ENCODE measurements at places on chromosomes 6 and 20. TPM values are rescaled to one million over a fixed set of nuclear protein-coding genes. Genes with fewer than 3 reads are reported as not detected.

GRCh38 chr6:9862603-9863167, 552.2 kb downstream of the TFAP2A start:
- H3K27me3 ChIP-seq, result no peaks in the 10 kb centered on the region
- H3K4me3 ChIP-seq, result no peak overlapping the region
- DNase-seq, result no peak
- H3K4me1 ChIP-seq, result no peaks in the 10 kb centered on the region
- H3K27ac ChIP-seq, result no peak overlapping the region
- no peaks in the 10 kb centered on the region for H3K36me3 ChIP-seq

DNA sequence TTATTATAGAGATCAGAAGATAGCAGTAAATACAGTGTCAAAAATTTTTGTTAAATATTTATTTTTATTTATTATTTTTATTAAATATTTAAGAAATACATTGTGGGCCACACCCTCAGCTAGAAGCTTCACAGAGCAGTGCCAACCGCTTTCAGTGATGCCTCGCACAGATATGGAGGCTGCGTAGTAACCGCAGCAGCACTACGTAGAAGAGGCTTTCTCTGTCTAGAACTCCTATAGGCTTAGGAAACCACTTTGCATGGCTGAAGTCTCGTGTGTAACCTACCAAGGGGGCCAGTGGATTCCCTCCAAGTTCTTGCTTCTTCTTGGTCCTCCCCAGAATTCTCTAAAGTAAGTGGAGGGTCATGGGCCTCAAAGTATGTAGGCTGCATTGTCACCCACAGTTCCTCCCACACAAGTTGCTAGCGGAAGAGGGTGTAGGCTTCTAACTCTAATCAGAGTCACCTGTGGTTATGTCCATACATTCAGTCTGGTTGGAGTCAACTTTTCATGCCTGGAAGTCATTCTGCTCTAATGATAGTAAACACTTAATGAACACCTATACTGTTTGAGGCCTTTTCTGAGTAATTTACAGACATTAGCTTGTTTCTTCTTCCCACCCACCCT, 285.6 kb downstream of the CDKAL1 start:
- no peaks in the 10 kb centered on the region for H3K4me1 ChIP-seq
- H3K36me3 ChIP-seq, result 0 out of 3 replicates have a peak, but pooled peaks cover 2% of the 10 kb centered on the region
- H3K27ac ChIP-seq, result no peak overlapping the region
- no peaks in the 10 kb centered on the region for H3K27me3 ChIP-seq
- H3K4me3 ChIP-seq, result no peak overlapping the region

- no peak overlapping the region for H3K27ac ChIP-seq
- H3K27me3 ChIP-seq, result no peaks in the 10 kb centered on the region
These were observed 40.3 kb upstream of the TBX18 start for GRCh38 chr6:84804720-84805119.

GRCh38 chr6:15481390-15482291, 181.2 kb downstream of the DTNBP1 start:
- H3K4me3 ChIP-seq, result no peak overlapping the region
- H3K4me1 ChIP-seq, result 0 out of 2 replicates have a peak, but pooled peaks cover 7% of the 10 kb centered on the region
- no peak for DNase-seq
- H3K27ac ChIP-seq, result no peak overlapping the region
- no peaks in the 10 kb centered on the region for H3K36me3 ChIP-seq

DNA sequence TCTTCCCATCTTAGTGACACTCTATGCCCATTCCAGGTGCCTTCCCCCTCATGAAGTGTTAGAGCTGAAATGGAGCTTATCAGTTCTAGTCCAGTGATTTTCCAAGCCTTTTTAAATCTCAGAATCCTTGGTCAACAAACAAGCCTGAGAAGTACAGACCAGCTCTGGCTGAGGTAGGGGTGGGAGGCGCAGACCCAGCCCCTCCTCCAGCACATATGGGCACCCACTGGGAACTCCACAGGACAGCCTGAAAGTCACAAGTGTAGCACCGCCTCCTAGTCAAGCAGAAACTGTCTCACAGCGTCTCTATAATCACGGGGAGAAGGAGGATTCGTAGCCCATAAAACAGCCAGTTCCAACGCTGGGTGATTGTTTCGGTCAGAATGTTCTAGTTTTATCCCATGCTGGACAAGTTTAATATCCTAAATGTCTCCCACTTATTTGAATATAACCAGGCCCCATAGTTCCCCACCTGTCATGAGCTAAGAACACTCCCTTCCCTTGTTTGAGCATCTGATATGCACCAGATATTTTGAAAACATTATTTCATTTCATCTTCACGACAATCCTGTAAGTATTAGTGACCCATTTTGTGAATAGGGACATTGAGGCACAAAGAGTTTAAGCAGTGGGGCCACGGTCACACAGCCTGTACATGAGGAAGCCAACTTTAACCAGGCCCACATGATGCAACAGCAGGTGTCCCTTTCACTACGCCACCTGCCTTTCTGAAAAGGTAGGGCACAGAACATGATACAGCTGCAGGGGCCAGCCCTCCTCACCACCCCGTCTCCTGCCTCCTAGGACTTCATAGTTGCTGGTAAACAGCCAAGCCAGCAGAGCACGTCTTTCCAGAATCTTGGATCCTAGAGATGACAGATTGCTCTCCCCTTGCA, 40.1 kb downstream of the TRAF3IP2 start:
- no peak overlapping the region for H3K27ac ChIP-seq
- H3K4me1 ChIP-seq, result no peaks in the 10 kb centered on the region
- peak; percentile 30 for DNase-seq
- peaks cover 35% of the 10 kb centered on the region for H3K36me3 ChIP-seq

DNA sequence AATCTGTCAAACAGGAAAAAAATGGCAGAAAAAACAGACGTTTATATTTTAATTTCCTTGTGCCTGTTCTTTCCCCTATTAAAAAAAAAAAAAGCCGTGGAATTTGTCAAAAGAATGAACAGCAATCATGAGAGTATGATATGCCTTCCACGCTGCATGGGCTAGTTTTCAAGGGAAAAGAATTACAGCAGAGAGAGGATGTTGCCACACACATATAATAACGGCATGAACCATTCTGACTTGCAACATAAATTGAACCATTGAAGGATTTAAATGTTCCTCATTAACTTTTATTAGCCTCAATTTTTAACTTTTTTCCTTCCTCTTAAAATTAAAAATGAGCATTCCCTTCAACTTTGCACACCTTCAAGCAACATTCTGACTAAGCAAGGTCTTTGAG, 301.8 kb downstream of the FOXC1 start:
- H3K27me3 ChIP-seq, result no peaks in the 10 kb centered on the region
- H3K4me3 ChIP-seq, result no peak overlapping the region
- no peaks in the 10 kb centered on the region for H3K4me1 ChIP-seq
- no peak overlapping the region for H3K27ac ChIP-seq
- no peak for DNase-seq

GRCh38 chr6:117404548-117404947, 21.2 kb downstream of the ROS1 start:
- no peak overlapping the region for H3K4me3 ChIP-seq
- no peaks in the 10 kb centered on the region for H3K36me3 ChIP-seq
- H3K4me1 ChIP-seq, result no peaks in the 10 kb centered on the region
- peaks cover 5% of the 10 kb centered on the region for H3K27me3 ChIP-seq
- DNase-seq, result no peak

The RBM24 gene
- total RNA-seq, result 1.2 TPM

The KIF25 gene
- total RNA-seq, result not detected

The GHRH gene
- total RNA-seq, result not detected
